ENCODE measurements at places on chromosomes 7 and 10.
A peak's percentile ranks its signal among the peaks of the same experiment; 100 is the strongest.

DNA sequence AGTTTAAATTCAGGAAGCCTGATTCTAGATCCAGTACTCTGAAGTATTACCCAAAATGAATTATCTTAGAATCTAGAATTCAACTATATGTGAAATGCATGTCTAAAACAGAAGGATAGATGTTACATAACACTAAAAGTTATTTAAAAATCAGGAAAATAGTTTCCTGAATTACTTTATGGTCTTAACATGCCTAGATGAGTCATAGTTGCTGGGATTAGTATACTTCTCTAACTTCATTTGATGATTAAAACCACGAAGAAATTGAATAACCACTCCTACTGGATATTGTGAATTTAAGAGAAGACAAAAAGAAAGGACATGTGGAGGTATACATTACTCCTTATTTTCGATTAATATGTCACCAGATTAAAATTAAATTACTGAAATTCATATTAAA, 65.5 kb downstream of the ATAD1 start:
- DNase-seq = no peak

DNA sequence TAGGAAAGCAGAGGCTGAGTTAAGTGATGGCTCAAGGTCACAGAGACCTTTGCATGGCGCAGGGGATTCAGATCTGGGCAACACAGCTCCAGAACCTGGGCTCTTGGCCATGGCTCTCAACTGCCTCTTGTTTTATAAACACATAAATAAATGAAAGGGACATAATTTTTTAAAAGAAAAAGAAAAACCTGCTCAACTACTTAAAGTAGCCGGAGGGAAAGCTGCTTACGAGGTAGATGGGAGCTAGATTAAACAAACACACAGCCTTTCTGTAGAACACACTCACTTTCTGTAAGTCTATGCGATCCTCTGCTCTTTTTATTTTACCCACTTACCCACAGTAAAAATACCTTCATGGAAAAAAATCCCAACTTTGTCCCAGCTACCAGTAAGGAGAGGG, 81.3 kb downstream of the PIP4K2A start:
- no peak for DNase-seq

DNA sequence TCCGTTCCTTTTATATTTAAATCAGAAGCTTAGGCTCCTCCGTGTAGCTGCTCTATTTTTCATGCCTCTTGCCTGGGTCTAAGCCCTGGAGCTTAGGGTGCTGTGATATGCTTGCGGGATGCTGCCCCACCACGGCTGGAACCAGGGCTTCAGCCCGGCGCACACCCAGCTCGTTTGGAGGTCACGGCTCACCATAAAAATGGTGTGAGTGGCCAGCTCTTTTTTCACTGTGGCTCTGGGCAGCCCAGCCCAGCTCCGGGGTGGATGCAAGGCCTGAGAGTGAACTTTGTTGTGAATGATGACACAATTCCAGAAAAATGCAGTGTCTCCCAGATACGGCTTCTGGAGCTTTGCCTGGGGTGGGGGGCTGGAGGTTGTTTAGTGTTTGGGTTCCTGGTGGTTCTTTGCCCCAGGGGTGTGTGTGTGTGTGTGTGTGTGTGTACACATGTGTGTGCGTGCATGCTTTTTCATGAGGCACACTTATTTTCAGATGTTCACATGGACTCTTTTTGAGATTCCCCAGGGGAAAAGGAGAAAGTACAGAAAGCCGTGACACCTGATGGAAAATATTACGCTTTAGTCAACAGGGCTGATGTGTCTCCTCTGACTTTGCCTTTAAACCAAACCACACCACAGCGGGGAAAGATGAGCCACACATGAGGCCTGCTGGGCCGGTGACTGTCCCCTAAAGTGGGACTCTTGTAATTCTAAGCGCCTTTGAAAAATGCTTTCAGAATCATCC, 46.2 kb downstream of the GRK5 start:
- DNase-seq = peak; percentile 54

DNA sequence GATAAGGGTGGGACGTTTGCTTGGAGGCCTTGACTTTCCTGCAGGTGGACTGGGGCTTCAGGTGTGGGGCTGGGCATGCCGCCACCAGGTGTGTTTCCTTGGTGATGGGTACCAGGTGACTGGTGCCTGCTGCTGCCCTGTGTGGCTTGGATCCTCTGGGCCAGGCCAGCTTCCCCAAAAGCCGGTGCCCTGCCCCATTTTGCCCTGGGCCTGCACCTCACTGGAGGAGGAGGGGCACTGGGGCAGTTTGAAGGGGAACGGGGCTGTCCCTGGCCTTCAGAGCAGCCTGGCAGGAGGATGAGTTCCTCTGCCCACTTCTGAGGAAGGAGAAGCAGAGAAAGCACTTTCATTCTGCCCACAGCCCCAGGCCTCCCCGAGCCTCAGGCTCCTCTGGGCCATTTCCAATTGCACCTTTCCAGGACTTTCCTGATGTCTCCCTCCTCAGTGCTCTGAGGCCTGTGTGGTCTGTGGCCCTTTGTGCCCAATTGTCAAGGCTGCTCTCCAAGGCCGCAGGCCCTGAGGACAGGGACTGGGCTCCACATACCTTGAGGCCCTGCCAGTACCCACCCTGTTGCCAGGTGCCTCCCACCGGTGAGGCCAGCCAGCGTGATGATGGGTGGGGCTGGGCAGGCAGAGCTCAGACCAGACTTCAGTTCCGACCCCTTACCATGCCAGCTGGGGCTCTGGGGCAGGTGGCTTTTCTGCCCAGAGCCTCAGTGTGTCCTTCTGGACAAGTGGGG, 25.3 kb upstream of the SMARCD3 start:
- DNase-seq = no peak

DNA sequence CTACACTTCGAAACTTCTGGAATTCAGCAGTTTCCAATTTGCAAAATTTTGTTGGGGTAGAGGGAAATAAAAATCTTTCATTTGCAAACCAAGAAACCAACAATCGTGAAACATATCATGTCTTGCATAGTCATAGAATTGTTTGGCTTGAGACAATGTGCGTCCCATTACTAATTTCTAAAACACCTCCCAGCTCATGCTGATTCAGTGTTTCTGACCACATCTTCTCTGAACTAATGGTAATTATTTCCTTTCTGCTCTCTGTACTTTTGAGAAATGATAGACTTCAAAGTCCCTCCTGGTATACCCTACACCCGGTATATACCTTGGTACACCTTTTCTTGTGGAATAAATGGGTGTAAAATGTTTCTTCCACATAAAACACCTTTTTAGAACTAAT, 41.8 kb upstream of the TSPAN13 start:
- DNase-seq = no peak

DNA sequence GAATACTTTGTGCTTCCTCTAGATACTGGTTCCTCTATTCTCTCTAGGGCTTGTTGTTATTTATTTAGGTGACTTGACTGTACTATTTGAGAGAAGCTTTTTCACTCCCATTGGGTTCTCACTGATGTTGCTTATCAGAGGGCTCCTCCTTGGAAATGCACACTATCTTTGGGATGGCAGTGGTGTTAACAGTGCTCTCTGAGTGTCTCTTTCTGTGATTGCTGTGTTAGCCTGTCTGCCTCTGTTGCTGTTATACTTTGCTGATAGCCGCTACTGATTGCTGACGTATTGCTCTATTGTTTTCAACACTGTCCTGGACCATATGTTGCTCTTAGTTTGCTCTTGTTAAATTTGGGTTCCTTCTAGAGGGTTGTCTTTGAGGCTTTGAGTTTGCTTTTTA, 34.7 kb downstream of the ZNF33A start:
- no peak for DNase-seq

DNA sequence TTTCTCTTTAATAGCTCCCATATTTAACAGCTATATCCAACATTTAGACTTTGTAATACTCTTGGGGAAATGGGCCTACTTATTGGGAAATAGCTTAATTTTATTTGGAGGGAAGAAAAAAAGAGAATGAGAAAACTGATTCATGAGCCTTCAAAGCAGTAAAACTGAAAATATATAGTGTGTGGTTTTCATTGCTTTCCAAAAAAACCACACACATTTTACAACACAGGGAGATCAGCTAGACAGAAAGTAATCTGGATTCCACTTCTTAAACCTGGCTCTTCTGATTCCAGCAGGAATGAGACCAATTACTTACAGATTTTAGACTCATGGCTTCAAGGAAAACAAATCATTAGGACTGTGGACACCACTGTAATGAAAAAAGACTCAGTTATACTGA, 48.7 kb downstream of the CH25H start:
- DNase-seq = no peak

GRCh38 chr7:98366562-98366938, 34.3 kb downstream of the BAIAP2L1 start:
- no peak for DNase-seq

- no peak for DNase-seq
These were observed 146.3 kb downstream of the HIBADH start for GRCh38 chr7:27516421-27516820.

- DNase-seq = peak; percentile 77
These were observed at the start of gene PALD1 for GRCh38 chr10:70478191-70479164. TSS of gene PALD1 (plus strand) at chr10:70478767. CDS start at chr10:70525952, 47,185 bp downstream.

GRCh38 chr7:101947899-101948298, 130.5 kb downstream of the CUX1 start:
- no peak for DNase-seq

GRCh38 chr10:77943121-77943901, 16.8 kb upstream of the DLG5 start:
- no peak for DNase-seq

- no peak for DNase-seq
These were observed 392.0 kb downstream of the PAXIP1 start for GRCh38 chr7:154610903-154611302.

GRCh38 chr7:42432644-42433043, 195.6 kb upstream of the GLI3 start:
- DNase-seq = no peak

- DNase-seq = peak; percentile 78
These were observed 74.8 kb downstream of the HIPK2 start for GRCh38 chr7:139702811-139703486.

GRCh38 chr10:103765981-103766380, 89.4 kb downstream of the SH3PXD2A start:
- no peak for DNase-seq

DNA sequence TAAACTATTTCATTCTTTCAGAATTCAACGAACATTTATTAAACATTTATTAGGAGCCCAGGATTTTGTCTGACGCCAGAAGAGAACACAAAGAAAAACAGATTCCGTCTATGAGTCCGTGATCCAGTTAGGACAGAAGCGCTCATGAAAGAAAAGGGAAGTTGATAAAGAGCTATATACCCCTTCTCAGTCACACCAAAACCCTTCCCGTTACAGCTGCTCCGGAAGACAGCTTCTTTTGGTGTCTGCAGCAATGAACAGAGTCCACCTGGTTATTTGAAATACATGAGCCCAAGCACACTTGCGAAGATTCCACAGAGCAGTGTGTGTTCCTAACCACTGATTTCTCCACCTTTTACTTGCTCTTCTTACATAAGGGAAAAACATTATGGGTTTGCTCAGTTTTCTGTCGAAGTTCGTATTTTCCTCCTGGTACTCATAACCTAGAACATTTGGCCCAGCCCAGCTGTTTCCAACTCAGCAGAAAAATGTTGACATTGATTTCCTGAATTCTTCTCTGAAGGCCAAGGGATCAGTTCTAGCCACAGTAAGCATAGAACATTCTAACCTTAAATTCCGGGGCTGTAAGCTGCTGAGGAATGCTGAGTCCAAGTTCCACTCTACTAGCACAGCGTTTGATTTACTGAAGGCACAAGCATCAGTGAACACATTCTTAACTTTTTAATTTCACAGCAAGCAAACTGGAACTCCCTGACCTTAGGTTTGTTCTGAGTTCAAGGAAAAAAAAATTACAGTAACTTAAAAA, 206.5 kb downstream of the SORCS1 start:
- no peak for DNase-seq

All from GM13976 (cell line).